Activated CD4-positive, CD25-positive, alpha-beta regulatory T cell (primary cell): ENCODE measurements at places on chromosomes 3 and 15.
A peak's percentile ranks its signal among the peaks of the same experiment; 100 is the strongest.

GRCh38 chr3:184896336-184896735 lies 84.4 kb downstream of the VPS8 start:
- DNase-seq, result no peak

GRCh38 chr15:55917881-55918296 lies 75.5 kb downstream of the NEDD4 start:
- no peak for DNase-seq

GRCh38 chr15:55255714-55256113 lies 33.9 kb downstream of the RAB27A start:
- DNase-seq, result no peak

DNA sequence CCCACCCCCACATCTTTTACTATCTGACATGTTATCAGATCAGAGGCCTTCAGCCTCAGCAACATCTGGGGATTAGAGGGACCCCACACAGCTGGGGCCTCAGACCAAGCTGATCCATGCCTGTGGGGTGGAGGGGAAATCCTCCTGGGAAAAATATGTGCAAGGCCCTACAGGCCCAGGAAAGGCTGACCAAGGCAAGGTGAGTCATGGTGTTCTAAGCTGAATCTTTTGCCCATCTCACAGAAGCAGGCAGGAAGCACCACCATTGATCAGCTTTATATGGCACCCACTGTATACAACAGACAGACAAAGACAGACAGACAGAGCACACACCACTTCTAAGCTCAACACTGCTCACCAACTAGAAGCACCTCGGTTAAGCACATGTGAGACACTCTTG lies 12.4 kb upstream of the PARP6 start:
- no peak for DNase-seq

GRCh38 chr15:90031231-90031791 lies 30.2 kb downstream of the ZNF710 start:
- no peak for DNase-seq

DNA sequence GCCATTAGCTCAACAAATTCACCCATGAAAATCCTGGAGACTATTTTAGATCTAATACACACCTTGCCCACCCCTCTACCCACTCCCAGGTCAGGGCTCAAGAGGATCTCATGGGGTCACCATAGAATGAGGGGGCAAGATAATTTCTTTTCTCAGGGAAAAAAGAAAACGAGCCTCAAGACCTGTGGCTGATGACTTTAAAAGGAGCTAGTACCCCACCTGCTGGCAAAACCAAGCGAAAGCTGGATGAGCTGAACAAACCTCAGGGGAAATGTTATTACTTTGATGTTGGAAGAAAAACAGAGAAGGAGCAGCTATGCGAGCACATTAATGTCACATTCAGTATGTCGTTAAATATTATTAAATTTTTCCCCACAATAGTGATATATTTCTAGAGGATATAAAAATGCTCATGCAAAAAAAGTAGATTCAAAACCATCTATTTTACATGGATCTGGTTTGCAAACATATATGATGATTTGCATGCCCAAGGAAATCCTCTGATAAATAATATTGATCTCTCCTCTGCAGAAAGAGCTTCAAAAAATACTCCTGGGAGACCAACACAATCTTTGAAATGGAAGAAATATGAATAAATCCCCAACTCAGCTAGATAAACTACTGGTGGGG lies 37.7 kb downstream of the PLD1 start:
- DNase-seq, result peak; percentile 1

DNA sequence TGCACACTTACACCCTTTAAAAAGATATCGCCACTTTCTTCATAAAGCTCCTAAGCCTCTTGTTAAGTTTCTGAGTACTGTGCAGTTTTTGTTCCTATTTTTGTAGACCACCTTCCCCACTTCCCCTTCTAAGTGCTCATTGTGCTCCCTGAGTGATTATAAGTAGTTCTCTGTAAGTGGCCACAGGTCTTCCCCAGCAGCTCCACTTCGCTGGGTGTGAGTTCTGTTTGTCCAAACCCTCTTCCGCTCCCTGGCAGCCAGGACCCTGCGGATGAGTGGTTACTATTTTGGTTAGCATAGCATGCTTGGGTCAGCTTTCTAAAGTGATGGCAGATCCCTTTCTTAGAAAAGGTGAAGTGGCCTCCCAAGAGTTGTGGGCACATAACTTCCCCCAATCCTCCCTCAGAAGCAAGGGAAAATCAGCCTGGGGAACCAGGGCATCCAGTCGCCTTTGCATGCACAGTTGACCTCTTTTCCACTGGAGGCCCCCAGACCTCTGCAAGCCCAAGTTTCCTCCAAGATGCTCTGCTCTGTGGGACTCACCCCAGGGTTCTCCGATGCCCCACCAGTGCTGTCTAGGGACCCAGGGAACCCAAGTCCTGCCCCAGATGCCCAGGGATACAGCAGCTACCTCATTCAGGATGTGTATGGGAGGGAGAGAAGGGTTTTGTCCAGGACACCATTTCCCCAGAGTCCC lies 69.6 kb downstream of the ATP10A start:
- DNase-seq, result no peak

DNA sequence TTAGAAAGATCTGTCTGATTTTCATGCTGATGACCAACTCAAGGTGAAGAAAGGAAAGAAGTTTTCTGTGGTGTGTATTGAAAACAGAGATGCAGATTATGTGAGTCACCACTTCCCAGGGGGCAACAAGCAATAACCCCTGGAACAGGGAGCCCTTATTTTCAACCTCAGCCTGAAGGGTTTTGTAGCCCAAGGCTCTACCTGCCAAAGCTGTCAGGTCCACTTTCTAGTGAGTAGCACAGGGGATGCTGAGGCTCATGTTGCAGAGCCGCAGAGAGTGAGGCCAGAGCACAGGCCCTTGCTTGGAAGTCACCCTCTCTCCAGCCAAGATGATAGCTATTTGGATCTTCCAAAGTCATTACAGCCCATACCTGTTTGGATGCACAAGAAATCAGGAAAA lies 152.2 kb upstream of the SLC24A5 start:
- no peak for DNase-seq

DNA sequence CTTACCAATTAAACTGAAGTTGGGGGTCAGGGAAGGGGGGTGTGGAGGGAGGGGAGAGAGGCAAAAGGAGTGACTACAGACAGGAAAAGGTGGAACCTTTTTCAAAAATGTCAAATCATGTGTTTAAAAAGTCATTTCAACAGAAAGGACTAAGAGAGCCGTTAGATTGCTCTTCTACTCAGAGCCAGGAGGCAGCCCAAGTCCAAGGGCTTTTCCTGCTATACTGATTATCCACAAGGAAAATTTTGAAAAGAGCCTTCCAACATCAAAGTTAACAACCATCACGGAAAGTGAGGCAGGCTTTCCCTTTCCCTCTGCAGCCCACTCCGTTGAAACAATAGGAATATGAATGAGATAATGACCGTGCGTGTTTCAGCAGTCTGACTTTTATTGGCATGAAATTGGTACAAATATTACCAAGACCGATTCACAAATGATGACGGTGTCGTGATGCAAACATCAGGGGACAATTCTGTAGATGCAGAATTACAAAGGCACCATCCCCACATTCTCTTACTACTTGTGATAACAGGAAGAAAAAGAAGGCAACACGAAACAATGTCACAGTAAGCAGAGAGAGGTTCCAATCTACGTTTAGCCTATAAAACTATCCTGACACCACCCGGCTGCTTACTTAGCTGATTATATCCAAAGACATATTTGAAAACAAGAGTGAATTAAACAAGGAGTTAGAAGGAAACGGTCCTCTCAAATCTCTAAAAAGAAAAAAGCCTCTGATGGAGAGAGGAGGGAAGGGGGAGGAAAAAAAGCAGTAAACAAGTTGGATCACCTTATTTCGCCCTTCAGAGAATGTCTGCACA lies 453.7 kb downstream of the FOXP1 start:
- no peak for DNase-seq

- DNase-seq, result no peak
Observed at GRCh38 chr3:107660306-107660976, 137.7 kb downstream of the BBX start.

DNA sequence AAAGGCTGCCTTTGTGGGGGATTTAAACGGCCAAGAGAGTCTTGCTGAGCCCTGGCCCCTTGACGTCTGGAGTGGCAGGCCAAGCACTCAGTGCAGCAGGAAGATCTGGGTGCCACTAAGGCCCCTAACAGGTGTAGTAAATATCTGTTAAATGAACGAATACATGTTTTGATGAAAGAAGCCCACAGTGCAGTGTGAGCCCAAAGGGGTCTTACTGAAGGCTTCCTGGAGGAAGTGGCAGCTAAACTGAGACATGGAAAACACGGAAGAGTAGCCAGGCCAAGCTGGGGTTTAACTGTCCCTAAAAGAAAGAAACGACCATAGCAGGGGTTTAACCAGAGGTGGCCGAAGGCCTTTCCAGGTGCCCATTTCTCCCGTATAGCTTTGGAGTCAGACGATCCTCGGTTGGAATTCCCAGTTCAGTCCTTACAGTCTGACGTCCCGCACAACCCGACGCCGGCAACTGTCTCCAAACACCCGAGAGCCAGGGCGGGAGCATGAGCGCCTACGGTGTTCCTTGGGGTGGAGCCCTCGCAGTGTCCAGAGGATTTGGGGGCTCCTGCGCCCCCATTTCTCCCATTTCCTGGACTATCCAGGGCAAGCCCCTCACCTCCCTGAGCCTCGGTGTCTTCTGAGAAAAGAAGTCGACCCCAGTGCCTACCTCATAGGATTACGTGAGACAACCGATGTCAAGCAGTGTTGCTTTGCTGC lies 910 bp upstream of the ABHD6 start:
- DNase-seq, result no peak

DNA sequence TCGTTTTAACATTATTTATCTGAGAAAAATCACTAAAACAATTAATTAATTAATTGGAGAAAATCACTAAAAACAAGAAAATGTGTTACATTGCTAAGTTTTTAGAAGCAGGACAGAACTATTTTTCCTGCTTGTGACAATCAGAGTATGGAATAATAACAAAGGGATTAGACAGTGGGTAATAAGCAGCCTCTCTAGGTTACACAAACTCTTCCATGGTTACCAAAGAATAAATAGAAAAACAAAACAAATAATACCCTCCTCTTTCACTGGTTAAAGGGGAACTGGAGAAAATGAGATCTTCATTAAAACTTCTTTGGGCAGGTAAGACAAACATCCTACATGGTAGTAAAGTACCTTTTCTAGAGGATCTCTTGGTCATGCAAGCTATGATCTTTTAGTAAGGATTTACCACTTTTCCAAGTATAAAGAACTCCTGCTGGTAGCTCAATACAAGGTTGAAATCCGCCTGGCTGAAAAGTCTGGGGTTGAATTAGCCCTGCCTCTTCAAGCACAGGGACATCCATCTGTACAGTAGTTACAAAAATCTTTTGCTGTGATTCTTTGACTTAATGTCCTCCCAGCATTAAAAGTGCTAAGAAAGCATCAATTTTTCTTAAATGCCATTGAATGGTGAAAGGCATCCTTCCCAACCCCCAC lies 2.5 kb upstream of the PLCH1 start:
- no peak for DNase-seq

DNA sequence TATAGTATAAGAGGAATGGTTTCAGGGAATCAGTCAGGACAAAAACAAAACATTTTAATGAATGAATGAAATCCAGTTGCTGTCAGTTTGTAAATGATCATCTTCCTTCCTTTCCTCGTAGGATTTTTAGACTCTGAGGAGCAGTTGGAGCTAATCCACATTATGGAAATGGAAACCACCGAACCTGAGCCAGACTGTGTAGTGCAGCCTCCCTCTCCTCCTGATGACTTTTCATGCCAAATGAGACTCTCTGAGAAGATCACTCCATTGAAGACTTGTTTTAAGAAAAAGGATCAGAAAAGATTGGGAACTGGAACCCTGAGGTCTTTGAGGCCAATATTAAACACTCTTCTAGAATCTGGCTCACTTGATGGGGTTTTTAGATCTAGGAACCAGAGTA lies 3.1 kb downstream of the TIPARP start:
- DNase-seq, result no peak

DNA sequence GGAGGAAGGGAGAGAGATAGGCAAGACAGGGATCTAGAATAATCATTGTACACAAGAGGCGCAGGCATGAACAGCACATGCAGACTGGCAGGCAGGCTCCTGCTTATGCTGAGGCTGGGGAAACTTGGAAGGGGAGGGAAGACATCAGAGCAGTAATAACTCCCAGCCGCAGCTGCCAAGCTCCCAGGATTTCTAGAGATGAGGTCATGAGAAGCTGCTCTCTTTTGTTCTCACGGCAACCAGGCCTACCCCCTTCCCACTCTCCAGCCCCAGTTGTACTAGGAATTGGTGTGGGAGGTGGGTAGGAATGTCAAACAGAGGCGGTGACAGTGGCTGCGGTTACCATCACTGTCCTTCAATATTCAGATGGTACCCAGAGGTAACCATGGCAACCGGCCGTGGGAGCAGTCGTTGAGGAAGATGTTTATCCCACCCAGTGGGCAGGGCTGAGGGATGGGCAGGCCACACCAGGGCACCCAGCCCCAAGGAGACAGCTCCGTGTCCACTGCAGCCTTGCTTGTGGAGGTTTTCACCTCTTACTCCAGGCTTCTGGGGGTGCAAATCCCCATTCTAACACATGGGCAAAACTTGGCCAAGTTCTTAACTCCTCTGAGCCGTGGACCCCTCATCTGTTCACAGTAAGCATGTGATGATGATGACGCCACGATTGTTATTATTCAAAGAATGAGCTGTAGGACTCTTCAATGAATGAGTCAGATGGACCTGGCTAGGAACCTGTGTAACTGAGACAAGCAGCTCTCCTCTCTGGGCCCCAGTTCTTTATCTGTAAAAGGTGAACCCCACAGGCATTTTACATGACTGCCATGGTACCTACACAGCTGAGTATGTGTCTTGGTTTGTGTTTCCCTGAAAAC lies 360.8 kb upstream of the PROK2 start:
- DNase-seq, result no peak

GRCh38 chr15:90558171-90558573 lies 28.4 kb downstream of the CRTC3 start:
- DNase-seq, result no peak

- DNase-seq, result no peak
Observed at GRCh38 chr15:61393949-61394348, 164.8 kb upstream of the RORA start.

- no peak for DNase-seq
Observed at GRCh38 chr3:89303701-89304100, 196.3 kb downstream of the EPHA3 start.

GRCh38 chr15:90646662-90647305 lies 70.4 kb upstream of the BLM start:
- DNase-seq, result no peak

- no peak for DNase-seq
Observed at GRCh38 chr3:197592361-197593045, 36.7 kb upstream of the BDH1 start.

- DNase-seq, result no peak
Observed at GRCh38 chr15:40286061-40286532, 3.2 kb upstream of the ANKRD63 start.

- DNase-seq, result no peak
Observed at GRCh38 chr3:152203652-152204051, 65.1 kb upstream of the MBNL1 start.

- no peak for DNase-seq
Observed at GRCh38 chr15:50024281-50024680, 94.8 kb downstream of the ATP8B4 start.

GRCh38 chr3:94379264-94379663 lies 316.4 kb downstream of the NSUN3 start:
- DNase-seq, result no peak
